Hematopoietic multipotent progenitor cell treated with erythropoietin and hydrocortisone succinate and interleukin-3 and kit ligand, for 6 days (in vitro differentiated cells): ENCODE measurements at places on chromosomes 12 and 14.

GRCh38 chr14:21256539-21257393 lies 12.5 kb downstream of the HNRNPC start:
- no peak for DNase-seq

GRCh38 chr12:66739940-66740651 lies 61.2 kb upstream of the GRIP1 start:
- DNase-seq = no peak

DNA sequence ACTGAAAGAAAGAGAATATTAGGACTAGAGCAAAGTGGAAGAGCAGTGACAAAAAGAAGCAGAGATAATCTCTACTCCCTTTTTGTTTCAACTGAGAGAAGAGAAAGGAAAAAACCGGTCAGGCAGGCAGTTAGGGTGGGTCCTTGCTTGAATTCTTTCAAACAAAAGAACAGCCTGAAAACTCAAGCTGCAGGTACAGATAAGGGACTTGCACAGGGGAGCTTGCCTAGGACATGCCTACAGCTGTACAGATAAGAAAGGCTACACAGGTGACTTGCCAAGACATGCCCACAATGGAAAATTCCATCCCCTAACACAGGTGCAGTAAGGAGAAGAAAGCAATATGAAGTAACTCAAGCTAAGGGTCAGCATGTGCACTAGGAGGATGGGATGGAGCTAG lies 532.2 kb upstream of the MIS18BP1 start:
- peak; percentile 3 for DNase-seq

DNA sequence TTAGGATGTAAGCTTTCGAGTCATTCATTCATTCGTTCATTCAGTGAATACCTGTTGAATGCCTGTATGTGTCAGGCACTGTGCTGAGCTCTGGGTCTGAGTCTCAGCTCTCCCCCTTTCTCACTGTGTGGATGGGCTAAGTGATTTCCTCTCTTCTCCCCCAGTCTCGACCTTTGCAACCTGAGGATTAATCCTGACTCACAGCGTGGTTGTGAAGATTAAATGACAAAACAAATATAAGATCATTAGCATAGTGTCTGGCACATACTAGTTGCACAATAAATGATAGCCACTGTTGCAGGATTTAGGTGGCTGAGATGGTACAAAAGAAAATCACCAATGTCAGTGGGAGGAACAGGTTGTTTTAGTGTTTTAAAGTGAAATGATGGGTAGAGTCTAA lies 136.7 kb downstream of the GPR135 start:
- DNase-seq = no peak

- no peak for DNase-seq
Measured at GRCh38 chr14:38021861-38022260, 185.8 kb upstream of the SSTR1 start.

GRCh38 chr12:114018669-114019068 lies 52.5 kb upstream of the RBM19 start:
- no peak for DNase-seq

DNA sequence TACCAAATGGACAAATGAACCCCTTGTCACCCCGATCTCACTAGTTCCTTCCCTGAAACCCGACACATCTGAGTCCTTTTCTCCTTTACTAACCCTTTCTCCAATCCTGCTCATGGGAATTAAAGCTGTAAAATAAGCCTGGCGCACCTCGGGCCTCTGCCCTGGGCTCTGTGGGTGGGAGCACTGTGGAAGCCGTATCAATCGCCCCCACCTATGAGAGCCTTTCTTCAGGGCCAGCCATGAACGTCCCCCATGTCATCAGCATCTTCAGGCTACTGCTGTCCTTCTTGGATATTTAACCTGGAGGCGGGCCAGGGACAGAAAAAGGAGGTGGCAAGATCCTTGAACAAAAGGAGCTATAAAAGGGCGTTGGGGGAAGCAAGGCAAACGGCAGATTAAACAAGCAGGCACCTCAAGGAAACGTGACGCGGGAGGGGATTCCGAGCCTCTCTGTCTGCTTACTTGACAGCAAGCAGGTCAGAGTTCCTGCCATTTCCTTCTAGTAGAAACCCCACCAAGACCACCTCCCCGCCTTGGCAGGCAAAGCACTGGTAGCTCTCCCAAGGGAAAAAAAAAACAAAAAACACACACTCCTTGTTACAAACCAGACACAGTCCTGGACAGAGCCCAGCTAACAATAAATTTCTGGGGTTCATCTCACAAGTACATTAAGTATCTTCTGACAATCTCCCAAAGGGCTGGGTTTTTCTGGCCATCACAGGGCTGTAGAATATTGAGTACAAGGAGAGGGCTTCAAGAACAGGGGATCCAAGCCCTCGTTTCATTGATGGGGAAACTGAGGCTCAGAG lies 62.9 kb downstream of the DPF3 start:
- no peak for DNase-seq
